NCI-H1105 (cell line): ENCODE measurements at places on chromosomes 4 and X.

GRCh38 chr4:183636503-183636902, 22.5 kb downstream of the RWDD4 start:
- no peak for DNase-seq

DNA sequence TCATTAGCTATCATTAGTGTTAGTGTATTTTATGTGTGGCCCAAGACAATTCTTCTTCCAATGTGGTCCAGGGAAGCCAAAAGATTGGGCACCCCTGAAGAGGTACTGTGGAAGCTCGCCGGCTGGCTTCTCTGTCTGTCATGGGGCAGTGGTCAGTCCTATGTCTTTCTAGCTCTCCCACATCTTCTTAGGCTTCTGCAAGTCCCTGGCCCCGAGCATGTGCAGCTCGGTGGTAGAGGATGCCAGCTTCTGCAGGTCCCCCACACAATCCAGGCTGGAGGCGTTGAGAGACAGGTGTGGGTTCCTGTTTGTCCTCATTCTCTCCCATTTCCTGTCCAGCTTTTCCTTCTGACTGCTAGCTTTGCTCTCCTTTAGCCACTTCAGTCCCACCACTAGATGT, 134.1 kb upstream of the NALF2 start:
- no peak for DNase-seq

DNA sequence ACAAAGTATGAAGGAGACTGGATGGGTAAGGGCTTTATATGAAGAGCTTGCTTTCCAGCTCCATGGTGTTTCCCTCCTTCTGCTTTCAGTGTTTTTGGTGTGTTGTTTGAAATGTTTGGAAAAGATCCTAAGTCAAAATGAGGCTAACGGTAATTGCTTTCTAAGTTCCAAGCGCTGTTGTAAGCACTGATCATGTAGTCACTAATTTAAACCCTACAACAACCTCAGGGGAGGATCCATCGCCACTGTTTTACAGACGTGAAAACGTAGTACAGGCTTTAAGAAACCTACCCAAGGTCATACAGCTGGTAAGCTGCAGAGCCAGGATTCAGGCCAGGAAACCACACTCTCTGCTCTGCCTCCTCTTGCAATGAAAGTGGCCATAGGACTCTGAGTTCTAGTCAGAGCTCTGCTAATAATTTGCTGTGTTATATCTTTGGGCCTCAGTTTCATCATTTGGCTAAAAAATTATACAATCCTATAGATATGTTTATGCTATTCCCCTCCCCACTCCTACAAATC, 102.9 kb upstream of the PGRMC2 start:
- no peak for DNase-seq

DNA sequence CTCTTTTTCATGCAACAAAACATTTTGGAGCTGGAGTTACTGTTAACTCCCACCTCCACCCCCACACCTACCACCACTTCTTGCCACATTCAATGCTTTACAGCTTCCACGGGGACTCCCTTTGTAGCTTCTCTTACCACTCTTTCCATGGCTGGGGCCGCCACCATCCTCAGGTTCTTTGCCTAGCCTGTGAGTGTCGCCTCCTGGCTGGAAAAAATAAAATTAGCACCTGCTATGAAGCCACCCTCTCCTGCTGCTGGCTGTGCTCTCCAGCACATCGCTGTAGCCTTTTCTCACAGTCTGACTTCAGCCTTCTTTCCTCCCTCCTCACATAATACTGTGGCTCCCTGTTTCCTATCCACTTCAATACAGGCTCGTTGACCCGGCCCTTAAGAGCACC, 114.4 kb downstream of the FRAS1 start:
- DNase-seq: no peak

DNA sequence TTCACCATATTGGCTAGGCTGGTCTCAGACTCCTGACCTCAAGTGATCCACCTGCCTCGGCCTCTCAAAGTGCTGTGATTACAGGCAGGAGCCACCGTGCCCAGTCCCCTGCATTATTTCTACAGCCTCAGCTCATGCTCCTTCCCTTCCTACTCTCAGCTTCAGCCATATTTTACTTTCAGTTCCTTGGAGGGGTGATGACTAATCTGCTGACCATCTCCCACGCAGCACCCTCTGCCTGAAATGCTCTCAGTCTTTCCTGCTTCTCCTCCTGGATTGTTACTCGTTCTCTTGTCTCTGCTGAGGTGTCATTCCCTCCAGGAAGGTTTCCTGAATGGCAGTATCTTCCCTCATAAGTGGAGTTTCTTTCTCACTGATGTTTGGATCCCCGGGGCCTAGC, 63.3 kb downstream of the MOSPD2 start:
- DNase-seq: no peak

DNA sequence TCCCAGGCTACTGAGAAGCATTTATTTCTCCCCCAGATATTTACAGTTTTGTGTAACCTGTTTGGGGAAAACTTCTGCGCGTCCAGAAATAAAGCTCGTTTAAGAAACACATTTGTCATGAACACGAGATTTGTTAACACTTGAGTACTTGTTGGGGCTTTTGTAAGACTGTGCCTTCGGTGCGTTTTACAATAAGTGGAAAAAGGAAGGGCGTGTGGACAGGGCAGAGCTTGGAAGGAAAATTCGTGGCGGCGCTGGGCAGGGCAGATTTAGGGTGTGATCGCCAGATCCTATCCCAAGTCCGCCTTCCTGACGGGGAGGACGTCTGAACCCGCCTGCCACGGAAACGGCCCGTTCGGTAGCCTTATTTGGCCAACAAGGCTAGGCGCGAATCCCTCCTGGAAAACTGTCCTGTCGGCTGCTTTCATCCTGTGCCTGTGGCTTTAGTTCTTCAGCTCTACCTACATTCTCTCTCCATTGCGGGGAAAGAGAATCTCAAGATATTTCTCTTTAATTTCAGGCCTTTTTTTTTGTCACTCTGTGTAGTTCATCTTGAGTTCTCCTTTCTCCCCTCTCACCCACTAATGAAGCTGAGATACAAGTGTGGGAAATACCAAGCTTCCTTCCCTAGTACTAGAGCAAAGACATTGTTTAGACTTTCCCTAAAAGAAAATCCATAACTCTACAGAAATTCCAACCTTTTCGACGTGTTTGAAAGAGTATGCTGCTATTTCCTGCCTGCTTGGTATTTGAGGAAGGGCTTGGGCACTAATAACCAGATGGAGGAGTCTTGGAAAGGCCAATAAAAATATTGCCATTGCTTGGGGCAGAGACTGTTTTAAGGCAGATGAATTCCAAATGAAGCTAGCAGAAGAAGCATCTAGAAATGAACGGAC, 982 bp downstream of the PDLIM5 start:
- peak; percentile 12 for DNase-seq

DNA sequence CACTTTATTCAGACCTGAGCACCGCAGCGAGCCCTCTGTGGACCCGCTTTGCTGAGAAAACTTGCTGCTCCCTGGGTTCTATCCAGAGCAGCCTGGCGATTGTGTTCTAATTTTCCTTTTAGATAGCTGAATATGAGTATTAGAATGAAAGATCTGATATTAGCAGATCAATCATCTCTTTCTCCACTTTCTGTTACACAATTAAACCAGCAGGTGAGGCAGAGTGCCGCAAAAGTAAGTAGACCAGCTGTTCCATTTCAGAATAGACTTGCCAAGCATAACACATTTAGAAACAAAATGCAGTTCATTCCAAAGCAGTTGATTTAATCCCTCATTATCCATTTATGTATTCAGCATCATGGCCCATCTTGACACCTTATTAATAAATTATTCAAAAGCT, 58.6 kb downstream of the PALLD start:
- DNase-seq: no peak

GRCh38 chr4:84176016-84176415, 323.1 kb downstream of the NKX6-1 start:
- DNase-seq: no peak

DNA sequence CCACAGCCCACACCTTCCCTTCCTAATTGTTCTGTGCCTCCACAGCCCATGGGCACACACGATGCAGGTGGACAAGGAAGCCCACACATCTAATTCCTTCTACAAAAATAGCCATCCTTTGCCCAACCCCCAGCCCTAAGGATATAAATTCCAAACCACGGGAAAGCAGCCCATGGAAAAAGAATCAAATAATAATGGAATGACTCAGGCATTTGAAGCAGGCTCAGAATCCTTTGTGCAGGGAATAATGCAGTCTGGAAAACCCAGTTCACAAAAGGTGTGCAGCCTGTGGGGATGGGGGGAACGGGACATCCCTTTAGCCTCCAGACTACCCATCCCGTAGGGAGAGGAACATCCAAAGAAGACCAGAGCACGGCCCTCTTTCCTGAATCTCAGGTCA, 342.3 kb upstream of the GALNT7 start:
- DNase-seq: no peak

- DNase-seq: no peak
These were observed 2.9 kb downstream of the PF4 start for GRCh38 chr4:73978886-73979285.

GRCh38 chr4:171985129-171985528, 171.9 kb downstream of the GALNTL6 start:
- DNase-seq: no peak

GRCh38 chrX:119971184-119971583, 27.6 kb upstream of the NKAP start:
- no peak for DNase-seq

DNA sequence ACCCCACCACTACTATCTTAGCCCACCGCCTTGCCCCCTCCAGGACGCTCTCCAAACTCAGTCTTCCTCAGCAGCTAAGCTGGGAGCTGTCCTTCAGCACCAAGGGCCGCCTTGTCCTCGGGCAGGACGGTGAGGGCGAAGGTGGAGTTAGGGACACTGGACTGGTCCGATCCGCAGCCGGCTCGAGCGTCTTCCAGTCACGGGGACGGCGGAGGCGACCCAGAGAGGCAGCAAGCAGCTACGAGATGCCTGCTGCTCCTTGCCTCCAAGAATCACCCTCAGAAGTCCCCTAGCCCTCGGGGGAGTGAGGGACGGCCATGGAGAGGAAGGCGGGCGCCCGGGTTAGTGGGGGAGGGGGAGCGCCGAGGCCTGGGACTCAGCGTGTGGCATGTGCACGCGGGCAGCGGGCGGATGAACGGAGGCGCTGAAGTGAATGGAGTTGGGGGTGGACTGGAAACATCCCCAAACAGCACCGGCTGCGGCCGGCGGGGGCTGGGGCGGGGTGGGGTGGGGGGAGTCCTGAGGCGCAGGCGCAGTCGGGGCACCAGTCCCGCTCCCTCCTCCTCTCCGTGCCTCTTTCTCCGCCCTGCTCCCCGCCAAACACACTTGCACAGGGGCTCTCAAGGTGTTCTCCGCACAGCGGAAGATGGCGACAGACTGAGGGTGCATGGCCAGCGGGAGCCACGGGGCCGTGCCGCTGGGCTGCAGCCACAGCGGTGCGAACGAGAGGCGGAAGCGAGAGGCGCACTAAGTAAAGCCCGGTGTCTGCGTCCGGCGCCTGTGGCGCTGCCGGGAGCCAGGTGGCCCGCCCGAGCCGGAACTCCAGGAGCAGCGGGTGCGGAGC, at the start of gene NALF2:
NALF2 (plus strand) TSS at position 545 of the 844 bp plus-strand sequence. CDS start 957 bp downstream, outside the sequence.
- peak; percentile 32 for DNase-seq

- DNase-seq: peak; percentile 15
These were observed 147.7 kb downstream of the CPEB2 start for GRCh38 chr4:15149839-15150592.

DNA sequence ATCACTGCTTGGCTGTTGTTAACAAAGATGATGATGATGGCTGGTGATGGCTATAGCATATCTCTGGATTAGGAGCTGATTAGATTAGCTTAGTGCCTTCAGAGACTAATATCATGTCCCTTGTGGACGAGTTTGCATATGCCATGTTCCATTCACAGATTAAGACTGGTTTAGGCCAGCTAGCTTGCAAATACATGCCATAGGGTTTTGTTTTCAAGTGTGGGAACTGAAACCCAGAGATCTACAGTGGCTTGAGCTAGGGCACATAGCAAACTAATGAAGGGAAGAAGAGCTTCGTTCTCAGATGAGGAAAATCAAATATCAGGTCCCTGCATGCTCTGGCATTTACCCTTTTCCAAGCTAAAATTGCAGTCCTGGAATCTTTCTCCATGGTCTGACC, 492.3 kb downstream of the MAGEE1 start:
- DNase-seq: no peak

DNA sequence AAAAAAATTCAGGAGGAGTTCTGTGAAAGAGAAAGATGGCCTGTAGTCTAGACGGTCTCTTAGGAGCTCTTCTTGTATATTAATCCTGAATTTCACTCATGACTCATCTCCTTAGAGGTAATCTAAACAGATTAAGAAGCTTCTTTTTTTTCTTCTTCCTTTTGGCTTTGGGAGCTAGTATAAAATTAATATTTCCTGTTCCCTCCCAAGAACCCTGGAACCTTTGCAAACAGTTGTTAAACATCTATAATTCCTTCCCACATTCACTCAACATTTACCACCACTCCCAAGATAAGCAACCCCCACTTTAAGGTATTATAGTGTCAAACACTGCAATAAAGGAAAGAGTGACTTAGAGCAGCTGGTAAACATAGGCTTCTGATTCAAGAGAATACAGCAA, 146.4 kb upstream of the EDNRA start:
- no peak for DNase-seq

- DNase-seq: no peak
These were observed 16.6 kb upstream of the PRDM8 start for GRCh38 chr4:80180743-80181142.

DNA sequence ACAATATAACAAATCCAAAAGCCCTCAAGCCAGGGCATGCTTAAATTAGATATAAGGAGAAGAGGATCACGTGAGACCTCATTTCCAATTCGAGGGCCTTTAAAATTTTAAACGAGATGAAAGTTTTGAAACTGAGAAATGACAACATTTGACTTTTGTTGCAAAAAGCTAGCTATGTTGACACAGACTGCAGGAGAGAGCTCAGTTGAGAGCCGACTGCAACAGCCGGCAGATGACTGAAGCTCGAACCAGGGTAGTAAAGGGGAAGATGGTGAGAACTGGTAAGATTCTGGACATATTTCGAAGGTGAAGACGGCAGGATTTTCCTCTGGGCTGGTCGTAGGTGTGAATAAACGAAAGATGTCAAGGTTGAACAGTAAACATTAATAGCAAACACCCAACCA, 773 bp downstream of the PRMT9 start:
- no peak for DNase-seq

DNA sequence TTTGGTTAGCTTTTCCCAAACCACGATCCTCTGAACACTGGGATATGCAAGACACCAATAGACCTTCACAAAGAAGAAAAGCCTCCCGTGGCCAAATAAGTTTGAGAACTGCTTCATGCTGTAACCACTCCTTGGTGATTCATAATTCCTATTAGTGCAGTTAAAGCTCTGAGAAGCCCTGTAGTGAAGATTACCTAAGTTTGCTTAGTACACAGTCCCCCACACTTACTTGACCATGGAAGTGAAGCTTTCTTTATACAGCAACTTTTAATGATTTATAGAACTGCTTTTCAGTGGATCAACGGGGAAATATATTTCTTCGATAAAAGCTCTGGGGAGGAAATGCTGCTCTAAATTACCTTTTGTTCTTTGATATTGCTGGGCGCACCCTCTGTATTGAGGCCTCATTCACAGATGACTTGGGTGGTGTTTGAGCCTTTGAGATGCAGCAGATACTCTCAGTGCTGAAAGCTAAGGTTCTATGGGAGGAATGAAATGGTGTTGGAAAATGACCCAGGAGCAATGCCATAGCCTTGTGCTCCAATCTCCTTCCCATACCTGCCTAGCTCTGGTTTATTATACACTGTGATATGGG, 67.4 kb downstream of the CBLL2 start:
- DNase-seq: no peak

GRCh38 chrX:49019050-49019449, 17.0 kb upstream of the GRIPAP1 start:
- no peak for DNase-seq

GRCh38 chr4:153084980-153085630, 119.1 kb upstream of the TRIM2 start:
- DNase-seq: peak; percentile 7

- DNase-seq: no peak
These were observed 797 bp downstream of the TXLNG start for GRCh38 chrX:16786791-16787735.

- DNase-seq: no peak
These were observed 326.8 kb downstream of the BMPR1B start for GRCh38 chr4:95084584-95084983.
